T-helper 2 cell treated with Interferon-gamma antibody and Interleukin-4, amounts not matched to agents 100 ng/mL and 5 ng/mL, for 36 hours (primary cell): ENCODE measurements at places on chromosomes 12 and 14. TPM values are rescaled to one million over a fixed set of nuclear protein-coding genes. Genes with fewer than 3 reads are reported as not detected.

SLC17A8 gene
- not detected in 2 replicates for total RNA-seq

PDZRN4 gene
- total RNA-seq, result not detected in 2 replicates

GUCY2C gene
- not detected in 2 replicates for total RNA-seq

CCDC60 gene
- not detected in 2 replicates for total RNA-seq

VSIG10 gene
- total RNA-seq, result 5.7 and 9.8 TPM in 2 replicates

TAS2R19 gene
- 3.1 and 3.5 TPM in 2 replicates for total RNA-seq
